ELF-1 (cell line): ENCODE measurements at places on chromosomes 1 and 21.

DNA sequence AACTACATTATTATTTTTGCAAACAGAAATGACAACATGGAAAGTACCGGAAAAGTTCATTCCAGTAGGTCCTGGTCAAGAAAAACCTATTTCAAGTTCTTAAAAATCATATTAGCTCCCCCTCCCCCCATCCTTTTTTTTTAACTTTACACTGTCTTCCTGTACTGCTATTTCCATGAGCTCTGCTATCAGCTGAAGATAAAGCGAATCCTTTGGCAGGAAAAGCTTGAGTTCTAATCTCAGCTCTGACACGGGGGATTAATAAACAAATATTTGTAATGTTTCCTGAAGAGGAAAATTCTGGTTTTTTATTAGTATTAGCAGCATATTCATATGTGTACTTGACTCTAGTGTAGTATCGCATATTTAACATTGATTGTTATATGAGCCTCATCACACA, 190.7 kb upstream of the ESRRG start:
- DNase-seq = no peak

GRCh38 chr1:9599741-9600140, 11.0 kb downstream of the TMEM201 start:
- no peak for DNase-seq

DNA sequence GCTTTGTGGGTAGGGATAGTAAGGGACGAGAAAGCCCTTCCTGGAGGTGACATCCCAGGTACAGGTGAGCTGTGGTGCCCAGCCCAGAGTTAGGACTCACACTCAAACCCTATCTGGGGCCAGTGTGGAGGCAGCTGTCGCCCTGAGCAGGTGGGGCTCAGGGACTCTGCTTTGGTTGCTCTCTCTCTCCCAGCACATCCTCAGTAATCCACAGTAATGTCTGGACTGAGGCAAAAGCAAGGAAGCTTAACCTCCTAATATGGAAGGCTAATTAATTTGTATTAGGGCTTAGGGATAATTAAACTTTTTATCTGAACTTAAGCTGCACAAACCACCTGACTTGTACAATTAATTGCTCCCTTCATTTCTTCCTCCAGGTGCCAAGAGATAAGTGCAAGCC, 38.2 kb downstream of the DDX20 start:
- no peak for DNase-seq

GRCh38 chr1:197521118-197521739, 253.2 kb downstream of the CRB1 start:
- DNase-seq = no peak

DNA sequence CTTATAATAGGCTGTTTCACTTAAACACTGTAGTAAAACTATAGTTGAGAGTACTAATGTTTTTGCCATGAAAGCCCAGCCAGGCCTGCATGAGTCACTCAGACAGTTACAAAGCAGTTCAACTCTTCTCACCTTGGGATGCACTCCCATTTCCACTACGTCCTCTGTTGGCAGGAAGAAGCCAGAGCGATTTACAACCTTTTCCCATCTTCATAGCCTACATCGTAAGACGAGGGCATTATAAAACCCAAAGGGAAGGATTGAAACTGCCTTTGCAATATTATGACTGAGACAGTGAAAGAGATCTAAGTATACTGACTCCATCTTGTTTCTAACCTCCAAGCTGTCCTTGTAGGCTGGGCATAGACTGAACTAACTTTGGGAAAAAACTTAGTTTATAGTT, 71.8 kb upstream of the CSF1 start:
- DNase-seq = no peak

GRCh38 chr1:19824541-19824940, 9.5 kb upstream of the RNF186 start:
- no peak for DNase-seq

GRCh38 chr1:205689479-205689878, 9.2 kb upstream of the SLC45A3 start:
- peak; percentile 59 for DNase-seq

DNA sequence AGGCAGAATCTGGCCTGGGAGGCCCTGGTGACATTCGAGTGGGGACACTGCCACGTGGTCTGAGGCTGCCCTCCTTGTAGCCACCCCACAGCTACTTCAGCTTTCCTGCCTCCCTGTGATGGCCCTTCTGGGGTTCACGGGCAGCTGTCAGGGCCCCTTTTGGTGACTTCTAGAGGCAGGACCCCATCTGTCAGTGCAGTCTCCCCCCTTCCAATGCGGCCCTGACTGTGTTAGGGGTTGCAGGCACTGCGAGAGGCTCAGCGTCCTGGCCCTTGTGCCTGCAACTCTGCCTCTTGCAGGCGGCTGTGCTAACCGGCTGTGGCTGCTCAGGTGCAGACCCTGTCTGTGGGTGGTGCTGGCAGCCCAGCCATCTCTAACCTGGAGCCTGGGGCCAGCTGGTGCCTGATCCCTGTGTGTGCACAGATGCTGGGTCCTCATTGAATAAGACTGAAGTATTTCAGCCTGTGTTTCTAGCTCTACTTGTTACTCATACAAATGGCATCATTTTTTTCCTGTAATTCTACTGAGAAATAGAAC, 62.2 kb downstream of the S100B start:
- no peak for DNase-seq

- no peak for DNase-seq
Observed at GRCh38 chr1:87403061-87403820, 74.6 kb downstream of the LMO4 start.

GRCh38 chr1:3658231-3658615, 5.9 kb downstream of the TP73 start:
- DNase-seq = peak; percentile 59
